ENCODE measurements at places on chromosomes 12 and 14.

GRCh38 chr12:91215940-91216454 is 33.4 kb upstream of the DCN start:
- peak; percentile 50 for DNase-seq

DNA sequence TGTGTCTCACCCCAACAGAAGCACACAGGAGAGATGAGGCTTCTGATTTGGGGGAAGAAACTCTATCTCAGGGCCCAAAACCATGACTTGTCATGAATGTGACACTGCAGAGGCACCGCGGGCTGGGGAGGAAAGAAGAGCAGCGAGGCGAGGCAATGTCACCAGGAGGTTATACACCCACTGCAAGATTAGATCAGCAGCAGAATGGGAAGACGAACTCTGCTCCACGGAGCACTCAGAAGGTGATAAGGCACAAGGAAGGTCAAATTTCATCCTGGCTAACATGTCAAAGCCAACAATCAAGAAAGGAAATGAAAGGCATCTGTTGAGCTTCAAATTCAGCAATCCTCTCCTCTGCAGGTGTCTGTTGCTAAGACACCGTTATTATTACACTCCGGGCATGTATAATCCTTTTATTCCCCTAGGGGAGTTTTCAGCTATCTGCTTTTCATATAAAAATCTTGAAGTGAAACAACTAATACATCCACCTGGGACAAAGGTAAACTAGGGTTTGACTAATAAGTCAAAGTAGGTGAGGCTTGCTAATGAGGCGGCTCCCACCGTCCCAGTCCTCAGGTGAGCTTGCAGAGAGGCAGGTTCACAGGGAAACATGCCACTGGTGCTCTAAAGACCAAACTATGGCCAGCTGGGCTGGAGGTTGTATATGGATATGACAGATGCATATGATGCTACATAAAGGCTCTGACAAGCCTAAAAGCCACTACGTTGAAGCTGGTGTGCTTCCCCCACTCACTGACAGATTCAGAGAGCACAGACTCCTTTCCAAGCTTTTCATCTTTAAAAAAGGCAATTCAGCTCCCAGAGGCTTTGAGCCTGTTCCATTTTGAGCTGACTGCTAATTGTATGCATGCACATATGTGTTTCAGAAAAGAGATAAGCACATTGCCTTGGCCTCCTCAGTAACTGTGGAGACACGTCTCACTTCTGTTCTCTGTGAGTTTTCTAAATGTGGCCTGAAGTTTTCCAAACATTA is 221.2 kb downstream of the NELL2 start:
- DNase-seq = no peak

DNA sequence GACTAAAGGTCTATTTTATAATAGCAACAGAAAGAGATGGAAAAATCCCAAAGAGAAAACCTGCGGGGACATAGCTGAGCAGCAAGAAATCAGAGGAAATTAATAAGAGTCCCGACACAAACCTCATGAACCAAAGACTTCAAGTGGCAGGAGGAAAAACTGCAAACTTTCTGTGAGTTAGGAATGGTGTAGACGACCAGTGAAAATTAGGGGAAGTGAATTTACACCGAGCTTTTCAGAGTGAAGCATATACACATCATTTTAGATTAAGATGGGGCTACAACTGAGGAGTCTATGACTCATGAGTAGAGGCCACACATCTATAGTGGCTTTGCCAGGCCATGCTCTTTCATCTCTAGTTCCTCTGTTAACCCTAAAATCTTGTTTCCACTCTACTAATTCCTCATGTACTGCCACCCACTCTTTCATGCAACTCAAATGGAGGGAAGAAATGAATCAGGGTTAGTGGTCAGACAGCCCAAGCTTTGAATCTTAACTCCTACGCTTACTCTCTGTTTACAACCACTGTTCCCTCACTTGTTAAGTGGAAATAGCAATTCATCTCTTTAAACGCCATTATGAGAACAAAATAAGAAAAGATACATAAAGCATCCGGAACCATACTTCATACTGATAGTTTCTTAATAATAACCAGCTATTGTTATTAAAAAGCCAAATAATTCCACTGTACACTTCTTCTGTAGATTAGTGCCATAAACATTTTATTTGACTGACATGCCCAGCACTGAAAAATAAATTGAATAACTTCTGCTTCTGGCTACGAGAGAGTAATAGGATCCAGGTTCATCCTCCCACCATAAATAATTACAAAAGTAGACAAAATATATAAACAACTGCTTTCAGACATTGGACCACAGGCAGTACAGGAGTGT is 219.3 kb downstream of the RMST start:
- no peak for DNase-seq

GRCh38 chr12:56257491-56258067 is 605 bp downstream of the ANKRD52 start:
- DNase-seq = no peak

- no peak for DNase-seq
Observed at GRCh38 chr12:91877022-91877421, 268.6 kb downstream of the BTG1 start.

- DNase-seq = no peak
Observed at GRCh38 chr14:59333235-59333634, 131.9 kb downstream of the GPR135 start.

DNA sequence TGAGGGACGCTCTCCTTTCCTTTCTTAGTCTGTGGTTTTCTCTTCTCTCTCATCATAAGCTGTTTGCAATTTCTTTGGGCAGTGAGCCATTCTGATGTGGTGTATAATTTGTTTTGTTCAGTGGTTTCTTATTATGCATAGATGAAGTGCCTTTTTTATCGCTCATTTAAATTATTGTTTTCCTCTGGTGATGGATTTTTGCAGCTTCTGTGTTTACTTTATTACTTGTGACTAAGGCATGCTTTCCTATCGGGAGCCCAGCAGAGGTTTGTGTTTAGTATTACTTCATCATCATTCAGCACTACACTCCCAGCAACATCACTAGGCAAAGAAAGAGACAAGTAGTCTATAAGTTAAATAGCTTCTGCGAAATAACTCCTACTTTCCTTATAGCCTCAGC is 586.6 kb upstream of the NOVA1 start:
- no peak for DNase-seq

DNA sequence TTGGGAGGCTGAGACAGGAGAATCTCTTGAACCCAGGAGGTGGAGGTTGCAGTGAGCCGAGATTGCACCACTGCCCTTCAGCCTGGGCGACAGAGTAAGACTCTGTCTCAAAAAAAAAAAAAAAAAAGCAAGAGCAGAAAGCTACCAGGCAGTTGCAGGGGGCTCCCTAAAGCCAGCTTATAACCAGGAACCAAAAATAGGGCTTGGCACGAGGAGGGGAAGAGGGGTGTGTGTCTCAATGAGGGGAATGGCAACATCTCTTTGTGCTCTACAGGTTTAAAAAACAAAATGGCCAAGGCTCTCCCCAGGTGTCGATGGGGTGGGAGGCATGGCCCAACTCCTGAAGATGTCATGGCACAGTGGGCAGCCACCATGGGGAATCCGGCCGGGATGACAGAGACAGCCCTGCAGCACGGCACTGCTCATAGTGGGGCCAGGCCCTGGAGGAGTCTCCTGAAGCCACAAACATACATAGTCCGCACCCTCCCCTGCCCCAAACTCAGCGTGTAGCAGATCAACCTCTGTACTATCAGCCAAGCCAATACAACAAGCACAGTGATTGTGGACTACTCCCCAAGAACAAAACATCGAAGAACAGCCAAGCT is 16.0 kb upstream of the EIF5 start:
- DNase-seq = no peak

GRCh38 chr14:70666361-70666686 is 24.6 kb downstream of the TTC9 start:
- DNase-seq = no peak

GRCh38 chr12:85835426-85836196 is 598 bp downstream of the RASSF9 start:
- no peak for DNase-seq

GRCh38 chr12:19764408-19764807 is 325.1 kb downstream of the AEBP2 start:
- DNase-seq = no peak

GRCh38 chr12:122789637-122790036 is 15.3 kb downstream of the CCDC62 start:
- DNase-seq = no peak

DNA sequence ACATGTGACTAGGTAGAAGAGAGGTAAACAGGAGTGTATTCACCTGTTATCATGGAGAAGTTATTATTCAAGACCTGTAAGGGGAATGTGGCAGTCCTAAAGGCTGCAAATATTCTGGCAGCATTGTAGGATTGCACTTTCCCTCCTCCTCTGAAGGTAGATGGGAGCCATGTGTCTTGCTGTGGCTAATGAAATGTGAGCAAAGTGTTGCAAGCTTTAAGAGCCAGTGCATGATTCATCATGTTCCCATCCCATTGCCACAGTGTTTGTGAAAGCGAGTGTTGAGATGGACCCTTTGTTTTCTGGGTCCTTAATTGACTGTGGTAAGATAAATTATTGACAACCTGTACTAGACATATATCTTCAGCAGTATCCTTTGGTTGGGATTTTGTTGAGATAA is 128.7 kb downstream of the RGS6 start:
- DNase-seq = no peak

GRCh38 chr14:45120096-45120495 is 14.2 kb downstream of the FKBP3 start:
- no peak for DNase-seq

DNA sequence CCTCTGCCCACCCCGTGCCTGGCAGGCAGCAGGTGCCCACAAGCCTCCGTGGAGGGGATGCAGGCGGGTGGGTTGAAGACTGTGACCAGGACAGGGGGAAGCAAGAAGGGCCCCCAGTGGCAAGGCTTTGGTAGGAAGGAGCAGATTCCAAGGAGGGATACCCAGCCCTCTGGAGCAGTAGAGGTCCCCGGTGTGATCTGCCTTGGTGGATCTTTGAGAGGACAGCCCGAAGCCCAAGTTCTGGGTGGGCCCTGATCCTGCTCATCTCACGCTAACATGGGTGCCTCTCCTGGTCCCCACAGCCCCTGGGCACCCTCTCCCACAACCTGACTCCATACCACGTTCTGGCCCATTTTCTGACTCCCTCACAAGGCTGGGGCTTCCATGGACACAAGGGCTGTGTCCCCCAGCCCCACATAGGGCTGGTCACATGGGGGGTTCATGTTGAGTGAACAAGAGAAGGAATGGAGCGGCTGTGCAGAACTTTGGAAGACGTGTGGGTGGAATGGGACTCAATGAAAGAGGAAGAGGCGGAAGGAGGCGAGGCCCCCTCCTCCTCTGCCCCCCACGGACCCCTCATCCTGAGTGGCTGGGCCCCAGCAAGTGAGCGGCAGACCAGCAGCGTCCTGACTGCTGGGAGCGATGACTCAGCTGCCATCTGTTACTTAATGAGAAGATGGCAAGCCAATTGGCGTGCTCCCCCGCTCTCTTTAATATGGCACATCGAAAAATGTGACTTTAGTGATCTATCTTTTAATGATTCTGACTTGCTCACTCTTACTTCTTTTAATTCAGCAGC is 77.0 kb upstream of the BCL11B start:
- no peak for DNase-seq

GRCh38 chr14:105065280-105066228 is at the start of gene GPR132:
TSS of gene GPR132 (minus strand) at chr14:105065430. CDS start at chr14:105055420, 10,010 bp downstream.
- DNase-seq = no peak

DNA sequence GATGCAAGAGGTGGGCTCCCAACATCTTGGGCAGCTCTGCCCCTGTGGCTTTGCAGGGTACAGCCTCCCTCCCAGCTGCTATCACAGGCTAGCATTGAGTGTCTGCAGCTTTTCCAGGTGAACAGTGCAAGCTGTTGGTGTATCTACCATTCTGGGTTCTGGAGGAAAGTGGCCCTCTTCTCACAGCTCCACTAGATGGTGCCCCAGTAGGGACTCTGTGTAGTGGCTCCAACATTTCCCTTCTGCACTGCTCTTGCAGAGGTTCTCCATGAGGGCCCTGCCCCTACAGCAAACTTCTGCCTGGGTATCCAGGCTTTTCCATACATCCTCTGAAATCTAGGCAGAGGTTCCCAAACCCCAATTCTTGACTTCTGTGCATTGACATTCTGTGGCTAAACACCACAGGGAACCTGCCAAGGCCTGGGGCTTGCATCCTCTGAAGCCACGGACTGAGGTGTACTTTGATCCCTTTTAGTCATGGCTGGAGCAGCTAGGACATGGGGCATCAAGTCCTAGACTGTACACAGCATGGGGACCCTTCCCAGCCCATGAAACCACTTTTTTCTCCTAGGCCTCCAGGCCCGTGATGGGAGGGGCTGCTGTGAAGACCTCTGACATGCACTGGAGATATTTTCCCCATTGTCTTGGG is 24.0 kb upstream of the SLC38A1 start:
- no peak for DNase-seq

DNA sequence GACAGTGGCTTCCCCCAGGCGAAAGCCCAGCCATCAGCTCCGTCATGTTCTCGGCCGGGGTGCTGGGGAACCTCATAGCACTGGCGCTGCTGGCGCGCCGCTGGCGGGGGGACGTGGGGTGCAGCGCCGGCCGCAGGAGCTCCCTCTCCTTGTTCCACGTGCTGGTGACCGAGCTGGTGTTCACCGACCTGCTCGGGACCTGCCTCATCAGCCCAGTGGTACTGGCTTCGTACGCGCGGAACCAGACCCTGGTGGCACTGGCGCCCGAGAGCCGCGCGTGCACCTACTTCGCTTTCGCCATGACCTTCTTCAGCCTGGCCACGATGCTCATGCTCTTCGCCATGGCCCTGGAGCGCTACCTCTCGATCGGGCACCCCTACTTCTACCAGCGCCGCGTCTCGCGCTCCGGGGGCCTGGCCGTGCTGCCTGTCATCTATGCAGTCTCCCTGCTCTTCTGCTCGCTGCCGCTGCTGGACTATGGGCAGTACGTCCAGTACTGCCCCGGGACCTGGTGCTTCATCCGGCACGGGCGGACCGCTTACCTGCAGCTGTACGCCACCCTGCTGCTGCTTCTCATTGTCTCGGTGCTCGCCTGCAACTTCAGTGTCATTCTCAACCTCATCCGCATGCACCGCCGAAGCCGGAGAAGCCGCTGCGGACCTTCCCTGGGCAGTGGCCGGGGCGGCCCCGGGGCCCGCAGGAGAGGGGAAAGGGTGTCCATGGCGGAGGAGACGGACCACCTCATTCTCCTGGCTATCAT is 663 bp downstream of the PTGER2 start:
- no peak for DNase-seq

DNA sequence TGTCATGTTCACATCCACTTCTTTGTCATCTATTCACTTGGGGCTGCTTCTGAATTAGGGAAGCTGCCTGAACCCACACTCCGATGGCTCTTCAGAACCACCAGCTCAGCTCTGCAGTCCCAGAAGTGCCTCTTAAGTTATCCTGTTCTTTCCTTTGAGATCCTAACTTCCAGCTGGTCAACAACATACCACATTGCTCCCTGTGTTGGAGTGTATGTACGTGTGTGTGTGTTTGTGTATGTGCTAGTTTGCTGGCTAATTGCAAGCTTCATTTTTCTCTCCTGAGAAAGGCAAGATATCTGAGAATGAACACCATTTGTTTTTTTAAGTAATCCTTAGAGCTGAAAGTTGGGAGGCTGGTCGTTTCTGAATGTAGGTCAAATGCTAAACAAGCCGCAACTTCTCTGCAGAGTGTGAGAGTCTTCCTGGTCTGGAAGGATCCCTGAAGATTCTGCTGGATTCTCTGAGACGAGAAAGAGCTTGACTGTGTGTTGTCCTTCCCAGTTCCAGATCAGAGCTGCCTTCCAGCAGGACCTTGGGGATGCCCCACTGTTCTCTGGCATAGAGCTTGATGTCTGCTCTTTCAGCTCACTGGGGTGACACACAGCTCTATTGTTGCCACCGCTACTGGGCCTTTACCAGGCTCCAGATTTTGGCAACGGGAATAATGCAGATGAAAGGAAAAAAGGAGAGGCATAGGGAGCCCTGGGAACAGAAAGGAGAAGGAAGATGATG is 839 bp downstream of the GSG1 start:
- DNase-seq = no peak
